ENCODE measurements at places on chromosomes 6 and 20.

DNA sequence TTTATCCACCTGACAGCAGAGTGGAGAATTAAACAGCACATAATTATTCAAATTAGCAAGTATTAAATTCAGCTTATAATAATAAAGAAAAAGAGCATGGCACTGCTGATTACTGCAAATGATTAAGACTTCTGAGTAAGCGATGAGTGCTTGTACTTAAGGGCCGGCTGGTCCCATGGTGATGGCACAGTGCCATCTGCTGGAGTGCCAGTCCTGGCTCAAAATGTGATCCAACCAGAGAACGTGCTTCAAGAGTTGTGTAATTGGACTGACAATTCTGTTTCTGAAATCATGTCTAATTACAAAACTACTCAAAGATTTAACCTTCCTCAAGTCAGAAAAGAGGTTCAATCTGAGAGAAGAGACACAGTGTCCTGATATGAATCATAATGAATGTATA is 181.6 kb upstream of the RGS17 start:
- DNase-seq: peak; percentile 69

DNA sequence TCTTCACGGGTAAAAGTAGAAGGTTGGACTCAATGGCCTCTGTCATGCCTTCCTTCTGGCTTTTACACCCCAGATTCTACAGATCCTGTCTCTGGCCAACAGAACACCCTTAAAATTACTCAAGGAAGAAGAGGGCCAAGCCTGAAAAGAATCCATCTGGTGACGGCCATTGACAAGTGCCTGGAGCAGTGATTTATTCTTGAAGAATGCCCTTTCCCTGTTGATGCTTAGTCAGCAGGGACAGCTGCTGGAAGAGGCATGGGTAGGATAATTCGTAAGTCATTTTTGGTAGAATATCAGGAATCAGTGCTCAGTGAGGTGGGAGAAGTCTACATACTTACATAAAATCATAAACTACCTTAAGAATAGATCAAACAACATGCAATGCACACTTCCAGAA is 397.9 kb downstream of the SAMD5 start:
- DNase-seq: peak; percentile 22

DNA sequence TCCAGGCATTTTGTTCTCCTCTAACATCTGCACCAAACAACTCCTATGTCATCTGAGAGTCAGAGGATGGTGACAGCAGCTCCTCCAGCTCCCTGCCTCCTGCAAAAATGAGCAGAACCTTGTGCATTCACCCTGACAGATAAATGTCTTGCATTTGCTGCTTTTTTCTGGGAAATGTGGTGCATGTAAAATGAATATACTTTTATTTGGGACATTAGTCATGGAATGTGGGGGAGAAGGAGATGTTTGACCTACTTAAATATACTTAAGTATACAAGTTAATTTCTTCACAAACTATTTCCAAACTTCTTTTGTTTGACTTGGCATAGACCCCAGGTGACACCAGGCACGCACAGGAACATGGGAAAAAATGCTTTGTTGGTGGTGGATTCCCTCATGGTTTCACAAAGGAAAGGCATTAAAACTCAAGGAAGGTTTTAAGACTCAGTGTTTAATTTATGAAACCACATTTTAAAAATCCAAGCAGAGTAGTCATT is 181.8 kb upstream of the MCHR2 start:
- DNase-seq: peak; percentile 93

DNA sequence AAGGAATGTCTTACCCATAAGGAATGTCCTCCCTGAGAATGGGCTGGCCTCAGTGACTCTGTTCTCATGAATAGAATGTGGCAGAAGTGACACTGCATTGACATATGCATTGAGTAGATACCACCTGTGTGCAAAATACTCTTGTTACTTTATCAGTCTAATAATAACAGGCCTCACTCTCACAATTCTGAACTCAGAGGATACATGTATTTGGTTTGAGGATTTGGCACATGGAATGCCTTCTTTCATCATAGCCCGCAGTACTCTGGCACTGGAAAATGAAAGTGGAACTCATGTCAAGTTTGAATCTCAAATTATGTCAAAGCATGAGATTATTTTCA is 52.9 kb upstream of the PLCB4 start:
- DNase-seq: peak; percentile 63

DNA sequence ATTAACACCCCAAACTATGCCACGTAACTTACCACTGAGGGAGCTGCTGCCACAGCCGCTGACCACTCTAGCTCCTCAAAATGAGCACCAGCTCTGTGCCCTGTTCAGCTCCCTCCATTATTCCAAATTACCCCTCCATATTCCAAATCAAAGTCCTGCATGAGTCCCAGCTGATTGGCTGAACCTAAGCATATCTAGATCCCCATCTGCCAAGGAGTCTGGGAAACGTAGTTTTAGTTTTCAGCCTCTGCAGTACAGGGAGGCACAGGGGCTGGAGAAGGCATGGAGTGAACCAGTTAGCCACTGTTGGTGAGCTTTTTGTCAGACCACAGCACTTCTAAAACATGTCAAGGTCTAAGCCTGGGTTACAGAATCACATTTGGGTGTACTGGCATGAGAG is 15.9 kb downstream of the UNC5CL start:
- no peak for DNase-seq

All from PC-3 (cell line).